Hindlimb muscle (tissue), 1 donor: ENCODE measurements at places on chromosomes 2 and 18.

DNA sequence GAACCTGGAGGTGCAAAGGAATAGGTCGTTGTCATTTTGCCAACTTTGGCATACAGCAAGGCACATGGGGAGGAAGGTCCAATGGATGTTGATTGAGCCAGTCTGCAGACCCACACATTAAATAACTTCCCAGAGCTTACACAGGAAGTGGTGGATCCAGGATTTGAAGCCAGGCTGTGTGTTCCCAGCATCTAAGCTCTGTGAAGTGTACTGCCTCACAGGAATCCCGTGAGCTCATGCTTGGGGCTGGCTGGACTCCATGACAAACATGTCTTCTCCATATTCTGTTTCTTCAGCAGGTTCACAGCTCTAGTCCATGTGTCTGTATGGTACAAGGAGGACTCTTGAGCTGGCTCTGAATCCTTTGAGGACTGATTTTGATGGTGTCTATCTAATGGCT lies 63.9 kb downstream of the KLHL29 start:
- no peak for DNase-seq

GRCh38 chr2:39851651-39852110 lies 72.6 kb upstream of the THUMPD2 start:
- DNase-seq: peak; percentile 31

- no peak for DNase-seq
Observed at GRCh38 chr2:174662459-174662858, 64.9 kb upstream of the WIPF1 start.

- no peak for DNase-seq
Observed at GRCh38 chr2:209523867-209524266, 100.0 kb downstream of the MAP2 start.

GRCh38 chr2:241686324-241686649 lies 328 bp downstream of the DTYMK start:
- DNase-seq: no peak

GRCh38 chr18:45060102-45060501 lies 379.4 kb downstream of the SETBP1 start:
- DNase-seq: no peak

GRCh38 chr2:172442072-172442895 lies 14.9 kb downstream of the ITGA6 start:
- DNase-seq: no peak

DNA sequence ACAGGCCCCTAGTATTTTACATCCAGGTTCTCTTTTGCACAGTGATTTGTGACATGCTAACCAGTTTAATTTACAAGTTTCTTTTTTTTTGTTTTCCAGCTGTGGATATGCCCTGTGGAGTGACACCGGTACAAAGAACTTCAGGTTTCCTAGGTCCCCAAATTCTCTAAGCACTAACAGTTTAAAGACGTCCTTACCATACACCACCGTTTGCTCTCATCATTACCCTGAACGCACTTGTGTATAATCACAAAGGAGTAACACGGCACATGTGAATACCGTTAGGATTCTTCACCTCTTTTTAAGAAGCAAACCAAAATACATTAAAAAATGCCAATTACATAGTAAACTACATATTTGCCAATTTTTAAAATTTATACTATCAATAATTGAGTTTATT lies 853 bp downstream of the LANCL1 start:
- DNase-seq: no peak

DNA sequence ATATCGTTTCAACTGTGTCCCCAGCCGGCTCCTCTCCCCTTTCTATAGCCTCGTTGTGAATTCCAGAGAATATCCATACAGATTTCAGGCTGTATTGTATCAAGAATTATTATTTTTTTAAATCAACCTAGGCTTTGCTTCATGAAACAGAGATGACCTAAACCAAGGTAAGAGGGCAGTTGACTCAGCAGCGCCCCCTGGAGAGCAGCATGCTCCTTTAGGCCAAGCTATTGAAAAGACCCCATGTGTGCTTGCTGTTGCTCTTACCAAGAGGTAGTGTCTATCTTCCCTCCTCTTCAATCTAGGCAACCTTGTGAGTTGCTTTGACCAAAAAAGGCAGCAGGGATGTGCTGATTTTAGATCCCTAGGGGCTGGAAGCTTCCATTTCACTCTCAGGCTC lies 426.7 kb upstream of the SMIM21 start:
- no peak for DNase-seq

- no peak for DNase-seq
Observed at GRCh38 chr2:226837787-226838603, 2.1 kb downstream of the RHBDD1 start.

GRCh38 chr2:125254010-125254409 lies 1228.9 kb downstream of the CNTNAP5 start:
- no peak for DNase-seq

DNA sequence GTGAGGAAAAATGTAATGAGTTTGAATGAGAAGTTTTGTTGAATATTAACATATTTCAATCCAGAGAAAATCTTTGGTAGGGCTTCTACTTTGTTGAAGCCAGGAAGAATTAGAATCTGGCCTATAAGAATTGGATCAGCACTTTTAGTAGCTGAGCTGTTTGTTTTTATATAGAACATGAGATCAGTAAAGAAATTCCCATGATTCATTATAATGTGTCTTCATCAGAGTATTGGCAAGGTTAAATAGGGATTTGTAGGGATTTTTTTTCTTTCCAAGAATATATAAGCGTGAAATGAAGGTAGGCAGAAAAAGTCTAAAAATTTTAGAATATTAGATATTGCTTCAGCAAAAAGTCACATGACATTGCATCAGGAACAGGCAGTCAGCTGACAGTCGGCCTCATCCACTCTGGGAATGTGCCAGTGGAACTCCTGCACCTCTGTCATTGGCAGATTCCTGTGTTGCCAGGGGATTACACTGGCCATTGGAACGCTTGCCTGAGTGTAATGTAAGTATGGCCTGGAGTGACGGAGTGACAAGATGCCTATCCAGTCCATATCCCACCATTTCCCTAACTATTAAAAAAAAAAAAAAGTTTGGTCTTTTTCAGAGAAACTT lies 60.6 kb downstream of the SERTAD2 start:
- no peak for DNase-seq

GRCh38 chr2:83172841-83173240 lies 1286.2 kb downstream of the SUCLG1 start:
- peak; percentile 16 for DNase-seq

DNA sequence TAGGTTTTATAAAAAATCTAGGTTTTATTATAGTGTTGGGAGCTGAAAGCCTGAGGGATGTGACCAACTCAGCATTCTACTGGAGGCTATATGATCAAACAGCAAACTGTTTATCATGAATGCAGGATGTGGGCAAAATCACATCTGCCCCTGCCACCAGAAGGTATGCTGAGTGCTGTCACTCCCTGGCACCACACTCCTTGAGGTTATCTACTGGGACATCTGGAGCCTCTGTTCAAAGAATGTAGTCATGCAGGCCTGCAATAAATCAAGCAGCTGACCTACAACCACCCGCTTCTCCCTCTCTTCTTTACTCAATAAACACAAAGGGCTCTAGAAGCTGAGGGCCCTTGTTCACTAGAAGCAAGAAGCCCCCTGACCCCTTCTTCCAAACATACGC lies 328.4 kb upstream of the DDX18 start:
- no peak for DNase-seq

- no peak for DNase-seq
Observed at GRCh38 chr2:110674620-110675555, 3.0 kb downstream of the BUB1 start.

DNA sequence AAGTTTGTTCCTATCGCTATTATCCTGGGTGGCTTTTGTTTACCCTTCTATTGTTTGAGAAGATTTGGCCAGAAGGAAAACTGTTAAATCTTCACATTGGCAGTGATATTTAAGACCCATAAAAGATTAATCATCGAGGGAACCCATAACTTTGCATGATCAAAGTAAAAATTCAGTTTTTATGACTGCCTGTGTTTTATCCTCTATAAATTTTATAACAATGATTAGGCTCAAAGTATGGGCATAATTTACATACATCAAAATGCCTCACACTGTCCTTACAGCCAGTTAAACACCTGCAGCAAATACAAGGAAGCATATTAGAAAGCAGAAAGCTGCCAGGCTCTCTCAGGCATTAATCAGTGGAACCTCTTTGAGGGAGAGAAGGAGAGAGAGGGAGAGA lies 289.1 kb downstream of the ICOS start:
- DNase-seq: no peak

DNA sequence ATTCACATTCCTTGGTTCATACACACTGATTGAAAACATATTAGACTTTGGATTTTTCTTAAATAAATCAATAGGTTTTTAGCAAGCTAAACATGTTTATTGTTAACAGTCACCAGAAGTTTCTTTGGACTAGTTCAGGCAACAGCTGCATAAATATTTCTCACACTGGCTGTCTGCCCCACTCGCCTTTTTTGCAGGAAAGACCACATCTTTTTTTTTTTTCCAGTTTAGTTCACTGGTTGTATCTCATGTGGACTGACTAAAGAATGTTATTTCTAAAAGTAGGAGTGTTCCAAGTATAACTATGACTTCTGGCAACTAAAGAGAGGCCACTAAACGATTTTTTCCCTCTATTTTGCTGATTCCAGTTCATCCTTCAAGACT lies 31.1 kb downstream of the SLC40A1 start:
- DNase-seq: peak; percentile 74

- no peak for DNase-seq
Observed at GRCh38 chr2:121598087-121598486, 51.2 kb downstream of the CLASP1 start.

DNA sequence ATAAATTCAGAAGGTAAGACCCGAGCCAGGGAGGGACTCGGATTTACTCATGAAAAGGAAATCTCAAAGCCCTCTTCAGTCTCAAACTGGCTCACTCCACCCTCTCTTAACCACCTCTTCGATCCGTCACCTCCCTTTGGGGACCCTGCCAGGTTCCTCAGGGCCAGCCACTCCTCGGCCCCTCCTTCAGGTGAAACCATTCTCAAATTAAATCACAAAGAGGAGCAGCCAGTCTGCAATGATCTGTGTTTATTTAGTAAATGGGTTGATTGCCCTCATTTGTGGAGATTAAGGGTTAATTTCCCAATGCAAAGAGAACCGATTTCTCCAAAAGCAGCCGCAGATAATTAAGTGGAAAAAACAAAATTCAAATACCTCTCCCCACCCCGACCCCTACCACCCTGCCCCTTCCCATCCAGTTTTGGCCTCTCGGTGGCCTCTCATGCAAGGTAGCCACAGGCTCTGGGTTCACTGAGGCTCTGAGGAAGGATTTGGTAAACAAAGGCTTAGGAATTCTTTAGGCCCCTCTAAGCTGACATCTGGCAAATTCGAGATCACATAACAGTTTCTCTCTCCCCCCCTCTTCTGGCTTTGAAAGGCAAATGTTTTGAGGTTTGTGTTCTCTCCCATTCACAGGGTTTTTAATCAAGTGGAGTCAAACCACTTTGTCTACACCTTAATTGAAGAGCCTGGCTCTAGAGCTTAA lies 10.3 kb upstream of the FZD7 start:
- DNase-seq: no peak

- no peak for DNase-seq
Observed at GRCh38 chr18:22213333-22213973, 44.1 kb downstream of the GATA6 start.

- no peak for DNase-seq
Observed at GRCh38 chr2:147150241-147150635, 694.6 kb upstream of the ACVR2A start.

- no peak for DNase-seq
Observed at GRCh38 chr2:157866202-157866601, 9.9 kb downstream of the ACVR1 start.
